Stimulated activated CD8-positive, alpha-beta memory T cell treated with anti-CD3 and anti-CD28 coated beads, Interleukin-2, amount 100 ng/mL, for 1 hour (primary cell): ENCODE measurements at places on chromosomes 6 and 20.

DNA sequence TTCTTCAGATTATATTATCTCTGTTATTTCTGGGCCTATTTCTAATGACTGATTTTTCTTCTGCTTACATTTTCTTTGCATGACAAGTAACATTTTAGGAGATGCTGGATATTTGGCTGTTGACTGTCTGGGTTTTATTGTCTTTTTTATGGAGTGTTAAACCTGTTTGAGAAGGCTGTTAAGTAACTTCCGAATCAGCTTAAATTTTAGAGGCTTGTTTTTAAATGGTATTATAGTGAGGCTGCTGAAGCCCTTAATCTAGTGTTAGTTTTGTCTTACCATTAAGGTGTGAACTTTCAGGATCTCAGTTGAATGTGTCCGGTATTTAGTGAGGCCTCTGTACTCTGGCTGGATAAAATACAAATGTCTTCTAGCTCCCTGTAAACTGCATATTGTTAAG lies 109.8 kb downstream of the EYA4 start:
- DNase-seq, result no peak

DNA sequence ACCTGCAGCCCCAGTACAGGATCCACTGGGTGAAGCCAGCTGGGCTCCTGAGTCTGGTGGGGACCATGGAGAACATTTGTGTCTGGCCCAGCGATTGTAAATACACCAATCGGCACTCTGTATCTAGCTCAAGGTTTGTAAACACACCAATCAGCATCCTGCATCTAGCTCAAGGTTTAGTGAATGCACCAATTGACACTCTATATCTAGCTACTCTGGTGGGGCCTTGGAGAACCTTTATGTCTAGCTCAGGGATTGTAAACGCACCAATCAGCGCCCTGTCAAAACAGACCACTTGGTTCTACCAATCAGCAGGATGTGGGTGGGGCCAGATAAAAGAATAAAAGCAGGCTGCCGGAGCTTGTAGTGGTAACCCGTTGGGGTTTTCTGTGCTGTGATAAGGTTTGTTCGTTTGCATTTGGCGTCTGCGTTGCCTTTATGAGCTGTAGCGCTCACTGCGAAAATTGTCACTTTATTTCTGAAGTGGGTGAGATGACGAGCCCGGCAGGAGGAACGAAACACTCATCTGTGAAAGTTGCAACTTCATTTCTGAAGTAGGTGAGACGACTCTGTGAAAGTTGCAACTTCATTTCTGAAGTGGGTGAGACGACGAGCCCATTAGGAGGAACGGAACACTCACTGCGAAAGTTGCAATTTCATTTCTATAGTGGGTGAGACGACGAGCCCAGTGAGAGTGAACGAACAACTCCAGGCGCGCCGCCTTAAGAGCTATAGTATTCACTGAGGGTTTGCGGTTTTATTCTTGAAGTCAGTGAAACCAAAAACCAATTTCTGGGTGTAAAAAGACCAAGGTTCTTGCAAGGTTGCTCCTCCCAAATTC lies 31.1 kb downstream of the SERPINB6 start:
- peak; percentile 42 for DNase-seq

DNA sequence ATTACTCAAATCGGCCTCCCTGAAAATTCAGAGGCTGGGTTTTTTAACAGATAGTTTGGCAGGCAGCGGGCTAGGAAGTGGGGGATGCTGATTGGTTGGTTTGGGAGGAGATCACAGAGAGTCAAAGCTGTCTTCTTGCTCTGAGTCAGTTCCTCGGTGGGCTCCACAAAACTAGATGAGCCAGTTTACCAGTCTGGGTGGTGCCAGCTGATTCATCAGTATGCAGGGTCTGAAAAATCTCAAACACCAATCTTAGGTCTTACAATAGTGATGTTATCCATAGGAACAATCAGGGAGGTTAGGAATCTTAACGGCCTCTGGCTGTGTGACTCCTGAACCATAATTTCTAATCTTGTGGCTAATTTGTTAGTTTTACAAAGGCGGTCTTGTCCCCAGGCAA lies 190.7 kb downstream of the C6orf118 start:
- DNase-seq, result no peak

- DNase-seq, result no peak
Observed at GRCh38 chr6:1686117-1687098, 76.7 kb downstream of the FOXC1 start.

- no peak for DNase-seq
Observed at GRCh38 chr6:81093051-81093450, 659.4 kb downstream of the TENT5A start.

- DNase-seq, result no peak
Observed at GRCh38 chr6:39088331-39088730, 26.7 kb downstream of the SAYSD1 start.

GRCh38 chr6:72835749-72836148 lies 213.9 kb downstream of the KCNQ5 start:
- DNase-seq, result no peak

DNA sequence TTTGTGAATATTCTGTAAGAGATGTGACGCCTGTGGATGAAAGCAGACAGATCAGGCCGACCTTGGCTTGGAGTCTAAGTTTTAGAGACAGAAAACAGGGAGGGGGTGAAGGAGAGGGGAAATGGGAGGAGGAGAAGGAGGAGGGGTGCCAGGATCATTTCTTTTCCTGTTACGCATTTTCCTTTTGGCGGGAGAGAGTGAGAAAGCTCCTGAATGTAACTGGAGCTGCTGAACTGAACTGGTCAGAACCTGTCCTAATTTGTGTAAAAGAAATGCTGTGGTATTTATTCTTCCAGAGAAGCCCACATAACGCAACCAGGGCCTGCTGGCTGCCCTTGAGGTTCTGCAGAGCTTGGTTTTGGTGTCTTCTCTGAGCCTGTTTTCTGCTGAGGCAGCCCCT lies 41.9 kb downstream of the UTRN start:
- no peak for DNase-seq

DNA sequence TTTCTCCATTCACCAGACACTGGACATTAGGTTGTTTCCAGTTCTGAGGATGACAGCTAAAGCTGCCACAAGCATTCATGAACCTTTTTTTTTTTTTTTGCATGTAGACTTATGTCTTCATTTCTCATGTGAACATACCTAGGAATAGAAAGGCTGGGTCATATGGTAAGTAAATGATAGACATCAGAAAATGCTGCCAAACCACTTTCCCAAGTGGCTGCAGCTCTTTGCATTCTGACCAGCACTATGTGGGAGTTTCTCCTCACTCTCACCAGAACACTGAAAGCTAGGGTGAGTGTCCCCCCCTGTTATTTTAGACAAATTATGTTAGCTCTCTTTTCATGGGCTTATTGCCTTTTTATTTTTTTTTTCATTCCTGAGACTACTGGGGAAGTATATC lies 197.5 kb downstream of the OTOR start:
- DNase-seq, result no peak

GRCh38 chr20:31595654-31596411 lies 9.3 kb upstream of the ID1 start:
- no peak for DNase-seq

- no peak for DNase-seq
Observed at GRCh38 chr6:15456422-15456821, 206.4 kb downstream of the DTNBP1 start.

GRCh38 chr6:138592749-138593123 lies 93.4 kb upstream of the NHSL1 start:
- DNase-seq, result no peak

DNA sequence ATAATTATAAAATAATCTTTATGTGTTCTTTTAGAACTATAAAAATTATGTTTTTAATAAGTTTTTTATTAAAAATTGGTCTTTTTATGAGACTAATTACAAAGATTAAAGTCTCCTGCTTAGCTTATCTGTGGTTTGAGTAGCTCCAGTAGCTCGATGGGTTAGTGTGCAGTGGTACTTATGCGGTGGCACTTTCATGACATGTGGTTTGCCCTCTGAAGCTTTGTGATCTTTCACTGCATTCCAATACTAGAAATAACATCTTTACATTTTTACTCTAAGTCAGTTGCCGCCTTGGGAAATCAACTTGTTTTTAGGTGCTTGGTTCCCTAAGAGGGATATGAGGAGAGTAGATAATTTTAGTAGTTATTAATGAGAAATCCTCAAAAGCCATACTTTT lies 699.5 kb upstream of the FLRT3 start:
- DNase-seq, result no peak

GRCh38 chr6:5532941-5533340 lies 271.6 kb downstream of the FARS2 start:
- no peak for DNase-seq

DNA sequence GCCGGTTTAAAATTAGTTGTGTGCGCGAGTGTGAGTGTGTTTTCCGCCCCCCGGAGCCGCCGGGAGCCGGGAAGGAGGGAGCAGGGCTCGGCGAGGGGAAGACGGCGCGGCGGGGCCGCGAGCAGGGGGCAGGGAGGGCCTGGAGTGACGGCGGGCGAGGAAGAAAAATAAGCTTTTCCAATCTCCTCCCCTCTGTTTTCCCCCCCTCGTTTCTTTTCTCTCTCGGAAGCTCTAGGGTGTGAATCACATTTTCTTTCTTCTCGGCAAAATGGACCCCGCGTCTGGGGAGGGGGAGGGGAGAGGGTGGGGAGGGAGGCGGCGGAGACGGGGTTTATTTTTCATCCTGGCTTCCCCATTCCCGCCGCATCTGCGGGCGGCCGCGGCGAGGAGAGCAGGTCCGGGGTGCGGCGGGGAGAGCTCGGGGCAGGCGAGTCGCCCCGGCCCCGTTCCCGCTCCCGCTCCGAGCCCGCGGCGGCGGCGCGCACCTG lies 881 bp downstream of the BICRAL start:
- peak; percentile 71 for DNase-seq

DNA sequence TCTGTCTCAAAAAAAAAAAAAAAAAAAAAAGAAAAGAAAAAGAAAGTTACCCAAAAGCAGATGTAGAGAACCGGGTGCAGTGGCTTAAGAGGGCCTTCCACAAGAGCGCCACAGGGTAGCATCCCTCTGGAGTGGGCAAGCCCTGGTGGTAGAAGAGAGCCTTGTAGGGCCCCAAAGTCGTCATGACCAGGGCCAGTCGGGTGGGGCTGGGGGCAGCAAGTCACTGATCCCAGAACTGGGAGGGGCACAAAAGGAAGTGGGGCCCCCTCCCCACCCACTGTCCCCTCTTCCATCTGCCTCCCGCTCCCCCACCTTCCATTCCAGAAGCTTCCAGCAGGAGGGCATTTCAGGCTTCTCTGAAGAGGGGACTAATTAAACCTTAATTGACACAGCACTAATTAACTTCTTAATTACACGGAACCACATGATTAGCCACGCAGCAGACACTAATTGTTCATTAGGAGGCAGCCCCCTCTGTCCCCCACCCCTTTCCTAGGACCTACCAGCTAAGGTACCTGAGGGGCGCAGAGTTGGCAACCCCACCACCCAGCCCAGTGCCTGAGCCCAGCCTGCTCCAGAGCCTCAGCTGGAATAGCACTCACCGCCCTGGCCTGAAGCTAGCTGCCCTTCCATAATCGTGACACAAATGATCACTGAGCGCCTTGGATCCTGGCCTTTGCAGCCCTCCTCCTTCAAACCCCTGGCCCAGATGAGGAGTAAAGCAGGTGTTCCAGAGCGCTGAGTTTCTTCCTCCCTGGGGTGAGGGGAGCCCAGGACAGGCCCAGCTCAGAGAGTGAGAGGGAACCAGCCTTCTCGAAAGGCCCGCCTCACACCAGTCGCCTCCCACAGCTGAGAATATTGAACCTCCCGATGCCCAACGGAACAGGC lies 34.8 kb downstream of the MDFI start:
- no peak for DNase-seq

GRCh38 chr6:30206152-30206551 lies 7.1 kb downstream of the TRIM26 start:
- no peak for DNase-seq

DNA sequence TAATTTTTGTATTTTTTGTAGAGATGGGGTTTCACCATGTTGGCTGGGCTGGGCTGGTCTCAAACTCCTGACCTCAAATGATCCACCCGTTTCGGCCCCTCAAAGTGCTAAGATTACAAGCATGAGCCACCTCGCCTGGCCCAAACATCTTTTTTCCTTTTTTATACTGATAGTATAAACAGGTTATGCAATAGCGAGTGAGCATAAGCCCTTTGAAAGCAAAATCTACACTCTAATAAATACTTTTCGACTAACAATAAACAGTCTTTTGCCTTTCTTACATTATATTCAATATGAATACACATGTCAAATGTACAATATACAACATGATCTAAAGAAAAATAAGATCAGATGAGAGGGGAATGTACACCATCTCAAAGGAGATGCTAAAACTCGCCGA lies 38.7 kb downstream of the KIF13A start:
- DNase-seq, result no peak

- DNase-seq, result no peak
Observed at GRCh38 chr6:64243618-64244017, 608.0 kb downstream of the PHF3 start.

GRCh38 chr20:60482221-60483008 lies 524.2 kb downstream of the CDH26 start:
- no peak for DNase-seq

DNA sequence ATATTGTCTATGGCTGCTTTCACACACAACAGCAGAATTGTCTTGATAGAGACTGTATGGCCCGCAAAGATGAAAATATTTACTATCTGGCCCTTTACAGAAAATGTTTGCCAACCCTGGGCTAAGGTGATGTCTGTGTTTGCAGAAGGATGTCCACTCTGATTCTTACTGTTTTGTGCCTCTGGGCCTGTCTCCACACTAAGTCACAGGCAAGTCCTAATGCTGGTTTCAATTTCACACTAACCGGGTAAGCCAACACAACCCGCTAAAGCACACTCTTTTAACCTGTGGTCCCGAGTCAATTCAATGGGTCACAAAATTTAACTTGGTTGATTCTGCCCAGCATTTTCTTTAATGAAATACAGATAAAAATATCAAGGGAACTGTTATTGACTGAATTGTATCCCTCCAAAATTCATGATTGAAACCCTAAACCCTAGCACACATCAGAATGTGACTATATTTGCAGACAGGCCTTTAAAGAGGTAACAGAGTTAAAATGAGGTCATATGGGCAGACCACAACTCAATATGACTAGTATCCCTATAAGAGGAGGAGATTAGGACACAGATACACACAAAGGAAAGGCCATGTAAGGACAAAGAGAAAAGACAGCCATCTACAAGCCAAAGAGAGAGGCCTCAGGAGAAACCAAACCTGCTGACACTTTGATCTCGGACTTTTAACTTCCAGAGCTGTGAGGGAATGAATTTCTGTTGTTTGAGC lies 78.4 kb downstream of the FYN start:
- DNase-seq, result no peak

- no peak for DNase-seq
Observed at GRCh38 chr20:63612276-63612931, 14.5 kb downstream of the GMEB2 start.

DNA sequence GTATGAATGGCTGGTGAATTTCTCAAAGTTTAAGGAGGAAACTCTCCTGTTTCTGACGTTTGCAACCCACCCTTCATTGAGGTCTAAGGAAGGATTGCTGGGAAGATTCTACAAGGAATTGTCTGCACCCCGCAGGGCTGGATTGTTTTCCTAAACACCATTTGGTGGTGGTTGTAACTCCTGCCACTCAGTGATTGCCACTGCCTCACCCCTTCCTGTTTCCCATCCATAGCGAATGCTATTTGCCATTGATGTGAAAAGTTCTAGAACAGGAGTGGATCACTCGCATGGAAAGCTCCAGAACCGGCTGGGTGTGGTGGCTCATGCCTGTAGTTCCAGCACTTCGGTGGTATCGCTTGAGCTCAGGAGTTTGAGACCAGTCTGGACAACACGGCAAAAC lies 8.7 kb upstream of the DSP start:
- DNase-seq, result no peak
